Occipital lobe (tissue), 3 donors: ENCODE measurements at places on chromosomes 16 and 17.

GRCh38 chr16:86209202-86209601, 301.1 kb upstream of the FOXF1 start:
- DNase-seq = no peak

GRCh38 chr16:73996624-73997339, 299.8 kb upstream of the PSMD7 start:
- DNase-seq = no peak

GRCh38 chr16:20257234-20257633, 70.1 kb downstream of the GP2 start:
- no peak for DNase-seq

- peak; percentile 66 for DNase-seq
These were observed 28.0 kb upstream of the SNN start for GRCh38 chr16:11639925-11640899.

DNA sequence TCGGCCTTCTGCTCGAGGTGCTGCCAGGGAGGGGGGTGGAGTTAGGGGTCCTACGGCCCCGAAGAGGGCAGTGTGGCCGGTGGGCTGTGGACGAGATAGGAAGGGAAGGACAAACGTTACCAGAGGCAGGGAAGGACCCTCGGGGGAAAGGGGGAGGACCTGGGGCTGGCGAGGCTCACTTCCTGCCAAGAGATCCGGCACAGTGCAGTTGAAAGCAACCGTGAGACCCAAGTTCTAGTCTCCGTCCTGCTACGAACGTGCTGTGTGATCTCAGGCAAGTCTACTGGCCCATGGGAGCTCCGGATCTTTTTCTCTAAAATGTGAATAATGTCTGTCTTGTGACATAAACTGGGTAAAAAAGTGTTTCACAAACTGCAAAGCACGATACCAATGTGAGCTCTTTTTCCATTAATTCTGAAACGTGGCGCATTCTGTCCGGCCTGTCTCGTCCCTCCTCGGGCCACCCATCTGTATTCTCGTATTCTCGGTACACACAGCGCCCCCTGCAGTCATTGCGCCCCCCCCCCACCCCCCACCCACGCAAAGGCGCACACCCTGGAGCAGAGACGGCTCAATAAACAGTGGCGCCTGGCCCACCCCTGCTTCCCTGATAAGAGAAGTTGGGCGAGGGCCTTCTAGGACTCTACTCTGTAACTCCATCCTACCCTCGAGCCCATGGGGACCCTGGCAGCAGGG, 8.8 kb downstream of the CYGB start:
- no peak for DNase-seq

GRCh38 chr16:74605332-74605731, 1.6 kb downstream of the GLG1 start:
- no peak for DNase-seq

DNA sequence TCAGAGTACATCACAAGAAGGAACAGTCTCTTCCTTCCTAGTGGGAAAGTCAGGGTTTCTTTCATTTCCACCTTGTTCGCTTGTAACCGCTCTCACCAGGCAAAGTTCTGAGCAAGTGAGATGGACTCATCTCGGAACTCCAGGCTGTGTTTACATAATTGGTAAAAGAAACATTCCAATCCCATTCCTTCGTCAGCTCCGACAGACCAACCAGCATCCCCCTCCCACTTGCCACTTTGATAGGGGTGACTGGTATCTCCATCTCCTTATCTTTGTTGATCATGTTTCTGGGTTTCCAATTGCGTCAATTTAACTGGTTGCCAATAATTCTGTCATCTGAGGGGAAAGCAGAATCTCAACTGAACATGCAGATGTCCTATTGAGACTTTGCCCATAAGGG, 36.8 kb upstream of the LYRM9 start:
- DNase-seq = no peak

- peak; percentile 25 for DNase-seq
These were observed 9.1 kb downstream of the KCNH4 start for GRCh38 chr17:42171831-42172230.

DNA sequence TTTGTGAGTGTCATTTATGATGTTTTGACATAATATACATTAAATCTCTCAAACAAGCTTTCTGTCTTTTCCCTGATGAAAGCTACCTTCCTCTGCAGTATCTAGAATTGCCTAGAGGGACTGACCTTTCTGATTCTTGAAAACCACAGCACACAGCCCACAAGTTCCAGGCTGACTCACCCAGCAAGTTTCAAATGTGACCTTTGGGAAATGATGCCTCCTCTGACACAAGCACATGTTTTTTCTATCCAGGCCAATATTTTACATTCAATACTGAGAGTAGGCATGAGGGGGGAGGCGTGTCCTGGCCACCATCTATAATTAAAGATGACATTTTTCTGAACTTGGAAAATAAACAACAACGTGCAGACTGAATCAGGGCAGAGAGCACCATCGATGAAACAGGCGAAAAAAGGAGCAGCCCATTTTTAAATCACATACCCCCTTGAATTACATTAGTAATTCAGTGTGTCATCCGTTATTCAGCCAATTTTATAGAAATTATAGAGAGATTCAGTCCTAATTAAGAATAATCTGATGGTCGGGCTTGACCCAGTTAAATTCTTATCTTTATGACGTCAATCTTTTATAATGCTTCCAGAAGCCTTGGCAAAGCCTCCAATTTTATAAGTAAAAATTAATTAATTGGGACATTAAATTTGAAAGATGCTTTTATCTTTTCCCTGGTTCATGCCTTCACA, 292.6 kb upstream of the CDH11 start:
- DNase-seq = no peak

- DNase-seq = no peak
These were observed 3.2 kb upstream of the TCAP start for GRCh38 chr17:39661744-39662541.

DNA sequence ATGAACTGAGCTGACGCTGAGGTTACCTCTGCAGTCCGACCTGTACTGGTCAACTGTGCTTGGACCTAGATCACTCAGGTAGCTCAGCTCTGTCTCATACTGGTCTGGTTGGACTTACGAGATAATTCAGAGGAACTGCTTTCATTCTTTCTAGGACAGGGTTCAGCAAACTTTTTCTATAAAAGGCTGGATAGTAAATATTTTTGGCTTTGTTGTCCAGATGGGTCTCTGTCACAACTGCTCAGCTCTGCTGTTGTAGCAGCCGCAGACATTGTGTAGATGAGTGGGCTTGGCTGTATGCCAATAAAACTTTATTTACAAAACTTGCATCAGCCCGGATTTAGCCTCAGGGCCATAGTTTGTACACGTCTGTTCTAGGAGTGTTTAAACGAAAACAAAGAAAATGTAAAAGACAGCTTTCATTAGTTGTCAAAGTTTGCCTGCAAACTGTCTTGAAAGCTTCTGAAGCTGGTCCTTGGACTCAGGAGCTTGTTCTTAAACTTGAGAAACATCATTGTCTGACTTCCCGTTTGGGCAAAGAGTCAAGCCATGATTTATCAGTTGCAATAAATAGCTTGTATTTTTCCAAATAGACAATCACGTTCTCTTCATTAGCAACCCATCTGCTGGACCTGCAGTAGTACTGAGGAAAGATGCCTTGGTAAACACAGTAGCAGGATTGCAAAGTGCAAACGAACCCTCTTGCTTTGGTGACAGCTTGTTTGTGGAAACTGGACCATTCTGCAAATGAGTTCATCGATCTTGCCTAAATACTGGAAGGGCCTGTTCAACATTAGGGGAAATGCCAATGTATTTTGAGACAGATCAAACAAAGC, 253.4 kb downstream of the SNX29 start:
- no peak for DNase-seq

DNA sequence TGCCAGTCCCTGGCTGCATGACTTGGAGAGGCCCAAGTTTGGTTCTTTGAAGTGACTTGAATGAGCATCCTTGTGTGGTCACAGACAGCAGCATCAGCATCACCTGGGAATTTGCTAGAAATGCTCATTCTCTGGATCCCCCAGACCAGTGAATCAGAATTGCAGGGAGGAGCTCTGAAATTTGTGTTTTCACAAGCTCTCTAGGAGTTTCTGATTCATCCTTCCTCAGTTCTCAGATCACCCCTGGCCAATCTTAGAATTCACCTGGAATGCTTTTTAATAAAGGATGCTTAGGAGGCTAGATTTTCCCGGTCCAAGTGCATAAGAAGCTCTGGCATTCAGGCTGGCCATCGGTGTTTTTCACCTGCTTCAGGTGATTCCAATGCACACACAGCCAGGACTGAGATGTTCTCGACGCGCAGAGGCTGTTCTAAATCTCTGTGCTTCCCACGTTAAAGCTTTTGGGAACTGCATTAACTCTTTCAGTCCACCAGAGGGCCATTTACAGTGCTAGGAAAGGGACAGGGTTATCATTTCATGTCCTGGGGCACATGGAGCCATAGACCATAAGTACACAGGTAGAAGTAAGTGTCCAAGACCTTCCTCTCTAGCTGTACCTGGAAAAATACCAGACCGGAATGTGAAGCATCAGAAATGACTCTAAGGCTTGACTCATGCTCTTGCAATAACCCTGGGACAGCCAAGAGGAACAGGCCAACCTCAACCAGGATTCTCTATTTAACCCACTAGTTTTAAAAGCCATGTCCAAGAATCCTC, 85.7 kb upstream of the XYLT1 start:
- DNase-seq = no peak

GRCh38 chr16:64751906-64752305, 370.0 kb downstream of the CDH11 start:
- DNase-seq = no peak

DNA sequence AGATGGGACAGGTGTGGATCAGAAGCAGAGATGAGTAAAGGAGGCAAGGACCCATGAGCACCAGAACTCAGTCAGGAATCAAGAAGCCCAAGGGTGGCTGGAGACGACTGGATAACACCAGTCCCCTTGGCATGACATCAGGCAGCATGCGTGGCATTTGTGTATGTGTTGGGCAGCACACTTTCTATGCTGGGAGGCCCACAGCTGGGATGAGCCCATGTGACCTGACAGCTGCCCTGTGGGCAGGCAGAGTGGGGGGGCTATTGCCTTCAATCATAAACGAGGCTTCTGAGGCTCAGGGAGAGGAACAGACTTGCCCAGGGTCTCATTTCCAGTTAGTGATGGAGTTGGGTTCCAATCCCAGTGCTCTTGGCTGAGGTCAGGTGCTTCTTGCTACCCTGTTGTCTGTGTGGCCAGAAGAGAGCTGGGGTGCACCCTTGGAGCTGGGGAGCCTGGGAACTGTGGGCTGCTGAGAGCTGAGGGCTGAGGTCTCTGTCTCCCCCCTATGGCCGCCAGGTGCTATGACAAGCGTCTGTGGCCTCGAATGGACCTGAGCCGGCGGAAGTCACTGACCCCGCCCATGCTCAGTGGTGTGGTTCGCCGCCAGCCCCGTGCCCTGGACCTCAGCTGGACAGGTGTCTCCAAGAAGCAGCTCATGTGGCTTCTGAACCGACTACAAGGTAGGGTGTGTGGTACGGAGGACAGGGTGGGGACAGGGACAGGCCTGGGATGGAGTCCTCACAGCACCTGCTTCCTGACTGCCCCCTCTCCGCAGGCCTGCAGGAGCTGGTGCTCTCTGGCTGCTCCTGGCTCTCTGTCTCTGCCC, 7.1 kb upstream of the ORAI3 start:
- peak; percentile 23 for DNase-seq

GRCh38 chr16:57937861-57938260, 33.1 kb downstream of the CNGB1 start:
- no peak for DNase-seq

- no peak for DNase-seq
These were observed 11.1 kb downstream of the CANT1 start for GRCh38 chr17:78998311-78999055.

DNA sequence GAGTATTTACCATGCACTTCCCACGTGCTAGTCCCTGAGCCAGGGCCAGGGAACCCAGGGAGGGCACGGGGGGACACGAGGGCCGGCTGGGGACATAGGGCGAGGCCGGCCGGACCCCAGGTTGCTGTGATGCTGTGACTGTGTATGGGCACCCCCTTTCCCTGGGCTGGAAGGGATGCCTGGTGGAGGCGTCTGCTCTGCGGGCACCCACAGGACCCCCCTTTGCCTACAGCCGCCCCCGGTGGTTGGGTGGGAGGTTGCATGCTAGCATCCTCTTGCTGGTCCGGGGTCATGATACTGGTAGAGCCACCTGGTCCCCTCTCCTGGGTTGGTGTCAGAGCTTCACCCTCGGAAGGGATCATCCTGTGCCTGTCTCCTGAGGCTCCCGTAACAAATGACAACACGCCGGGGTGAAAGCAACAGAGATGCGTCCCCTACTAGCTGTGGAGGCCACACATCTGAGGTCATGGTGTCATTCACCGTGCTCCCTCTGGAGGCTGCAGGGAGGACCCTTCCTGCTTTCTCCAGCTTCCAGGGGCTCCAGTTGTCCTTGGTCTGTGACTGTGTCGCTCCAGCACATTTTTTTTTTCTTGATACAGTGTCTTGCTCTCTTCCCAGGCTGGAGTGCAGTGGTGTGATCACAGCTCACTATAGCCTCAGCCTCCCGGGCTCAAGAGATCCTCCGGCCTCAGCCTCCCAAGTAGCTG, 3.1 kb upstream of the CIAO3 start:
- DNase-seq = no peak

DNA sequence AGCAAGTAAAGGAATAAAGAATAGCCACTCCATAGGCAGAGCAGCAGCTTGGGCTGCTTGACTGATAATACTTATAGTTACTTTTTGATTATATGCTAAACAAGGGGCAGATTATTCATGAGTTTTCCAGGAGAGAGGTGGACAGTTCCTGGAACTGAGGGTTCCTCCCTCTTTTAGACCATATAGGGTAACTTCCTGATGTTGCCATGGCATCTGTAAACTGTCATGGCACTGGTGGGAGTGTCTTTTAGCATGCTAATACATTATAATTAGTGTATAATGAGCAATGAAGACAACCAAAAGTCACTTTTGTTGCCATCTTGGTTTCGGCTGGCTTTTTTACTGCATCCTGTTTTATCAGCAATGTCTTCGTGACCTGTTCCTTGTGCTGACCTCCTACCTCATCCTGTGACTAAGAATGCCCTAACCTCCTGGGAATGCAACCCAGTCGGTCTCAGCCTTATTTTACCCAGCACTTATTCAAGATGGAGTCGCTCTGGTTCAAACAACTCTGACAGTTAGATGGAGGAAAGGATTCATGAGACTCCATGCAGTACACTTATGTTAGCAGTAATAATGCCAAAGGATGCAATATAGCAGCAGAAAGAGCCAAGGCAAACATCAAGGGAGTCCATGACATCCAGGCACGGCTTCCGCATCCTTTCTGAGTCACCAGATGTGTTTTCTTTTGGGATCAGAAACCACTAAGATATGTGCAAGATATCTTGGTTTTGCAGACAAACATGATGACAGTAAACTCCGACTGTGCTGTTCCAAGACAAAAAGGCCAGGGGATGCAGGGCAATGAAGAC, 55.8 kb upstream of the B4GALNT2 start:
- DNase-seq = no peak

- no peak for DNase-seq
These were observed 6.3 kb downstream of the ESRP2 start for GRCh38 chr16:68229431-68230175.
